Putamen (tissue), 1 donor: ENCODE measurements at places on chromosomes 5 and 9.

DNA sequence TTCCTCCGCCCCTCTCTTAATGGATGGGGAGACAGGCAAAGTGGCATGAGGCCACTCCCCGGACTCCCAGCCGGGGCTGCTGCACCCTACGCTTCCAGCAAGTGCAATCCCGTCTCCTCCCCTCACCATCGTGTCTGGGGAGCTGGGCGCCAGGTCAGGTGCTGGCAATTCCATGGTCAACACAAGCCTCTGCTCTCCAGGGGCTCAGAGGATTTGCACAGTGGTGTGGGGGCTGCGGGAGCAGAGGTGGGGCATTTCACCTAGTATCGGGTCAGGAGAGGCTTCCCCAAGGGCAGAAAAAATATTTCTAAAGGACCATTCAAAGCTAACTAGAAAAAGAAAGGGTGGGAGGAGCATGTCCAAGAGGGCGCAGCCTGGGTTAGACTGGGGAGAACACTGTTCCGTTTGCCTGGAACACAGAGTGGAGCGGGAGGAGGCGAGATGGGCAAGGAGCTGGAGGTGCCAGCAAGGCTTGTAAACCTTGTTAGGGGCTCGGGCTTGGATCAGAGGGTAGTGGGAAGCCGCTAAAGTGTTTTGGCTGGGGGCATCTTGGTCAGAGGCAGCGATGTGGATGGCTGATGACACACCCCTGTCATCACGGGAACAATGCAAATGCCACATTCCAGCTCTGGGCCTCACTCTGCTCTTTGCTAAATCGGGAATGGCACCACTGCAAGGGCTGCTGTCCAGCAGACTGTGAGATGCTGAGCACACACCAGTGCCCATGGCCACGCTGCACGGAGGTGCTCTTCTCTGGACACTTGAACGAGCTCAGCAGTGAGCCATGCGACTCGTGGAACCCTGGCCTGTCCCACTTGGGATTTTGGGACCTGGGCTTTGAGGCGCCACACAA is 191.7 kb downstream of the CDK5RAP2 start:
- DNase-seq, result no peak

DNA sequence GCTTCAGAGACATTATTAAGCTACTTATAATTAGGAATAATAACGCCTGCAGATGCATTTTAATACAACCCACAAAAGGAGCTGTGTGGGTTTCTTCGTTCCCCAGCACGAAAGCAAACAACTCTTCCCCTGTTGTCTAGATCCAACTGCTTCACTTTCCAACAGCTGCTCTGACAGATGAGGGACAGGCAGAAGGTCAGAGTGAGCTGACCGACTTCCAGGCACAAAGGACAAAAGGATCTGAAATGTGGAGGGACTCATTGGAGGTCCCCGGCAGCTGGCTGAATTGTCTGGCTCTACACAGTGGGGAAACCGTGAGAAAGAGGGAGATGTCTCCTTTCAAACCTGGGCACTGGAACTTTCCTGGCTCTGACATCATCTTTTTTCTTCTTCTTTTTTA is 79.1 kb upstream of the ALDH1B1 start:
- DNase-seq, result no peak

GRCh38 chr9:128947277-128947526 is 201 bp downstream of the DOLK start:
- DNase-seq, result no peak

DNA sequence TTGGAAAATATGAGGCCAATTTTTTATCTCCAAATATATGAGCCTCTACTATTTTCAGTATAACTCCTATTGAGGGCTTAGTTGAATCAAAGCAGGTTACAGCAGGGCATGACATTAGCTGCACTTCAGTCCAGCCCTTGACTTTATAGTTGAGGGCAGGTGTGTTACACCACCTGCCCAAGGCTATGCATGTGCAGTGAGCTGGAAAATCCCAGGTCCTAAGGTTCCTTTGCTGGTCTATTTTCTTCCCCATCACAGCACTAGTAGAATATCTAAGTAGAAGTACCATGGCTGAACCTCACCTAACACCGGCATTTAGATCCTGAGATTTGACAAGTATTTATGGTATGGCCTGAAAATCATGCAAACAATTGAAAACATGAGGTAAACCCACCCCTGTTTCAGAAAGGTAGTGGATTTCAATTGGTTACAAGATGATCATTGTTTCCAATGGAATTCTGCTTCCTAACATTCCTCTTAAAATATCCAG is 201.1 kb downstream of the SEMA5A start:
- no peak for DNase-seq

- no peak for DNase-seq
Observed at GRCh38 chr5:160991205-160991604, 139.2 kb upstream of the ATP10B start.
